ENCODE measurements at places on chromosomes 12 and 14.

- no peak for DNase-seq
These were observed 144.2 kb upstream of the C14orf180 start for GRCh38 chr14:104435147-104436046.

DNA sequence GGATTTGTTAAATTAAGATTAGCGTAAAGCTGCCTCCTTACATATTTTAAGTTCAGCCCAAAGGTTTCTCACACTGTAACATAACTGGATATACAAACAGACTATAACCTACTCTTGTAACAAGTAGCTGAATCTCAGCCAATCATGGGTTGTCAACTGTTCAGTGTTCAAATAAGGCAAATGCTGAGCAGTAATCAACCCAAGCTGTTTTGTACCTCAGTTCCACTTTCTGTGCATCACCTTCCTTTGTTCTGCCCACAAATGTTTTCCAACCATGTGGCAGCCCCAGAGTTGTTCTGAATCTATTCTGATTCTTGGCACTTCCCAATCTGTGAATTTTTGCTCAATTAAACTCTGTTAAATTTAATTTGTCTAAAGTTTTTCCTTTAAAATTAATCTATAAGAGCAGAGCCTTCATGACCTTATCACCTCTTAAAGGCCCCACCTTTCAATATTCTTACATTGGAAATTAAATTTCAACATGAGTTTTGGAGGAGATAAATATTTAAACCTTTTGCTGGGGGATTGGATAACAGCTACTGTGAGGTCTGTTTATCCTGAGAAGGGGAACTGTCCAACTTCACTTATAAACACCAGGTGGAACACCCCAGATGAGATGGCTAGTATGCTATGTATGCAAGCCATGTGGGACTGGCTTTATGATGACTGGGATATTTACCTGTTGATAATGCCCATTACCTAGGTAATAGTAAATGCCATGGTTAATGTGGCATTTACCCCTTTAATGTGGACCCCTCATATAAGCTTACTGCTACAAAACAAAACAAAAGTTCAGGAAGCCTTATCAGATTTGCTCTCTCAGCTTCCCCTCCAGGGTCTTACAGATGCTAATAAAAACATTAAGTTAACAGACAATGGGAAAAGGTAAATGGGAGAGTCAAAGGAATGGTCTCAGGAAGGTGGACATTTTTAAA is 42.2 kb upstream of the ARID2 start:
- DNase-seq = no peak

GRCh38 chr14:39447175-39447661 is 15.0 kb upstream of the FBXO33 start:
- no peak for DNase-seq

- no peak for DNase-seq
These were observed 191.9 kb downstream of the LRIG3 start for GRCh38 chr12:58728397-58728796.

- DNase-seq = no peak
These were observed 80.6 kb upstream of the ETV6 start for GRCh38 chr12:11568762-11569478.

Measured in nephron progenitor cell (in vitro differentiated cells).